ENCODE measurements at places on chromosomes 1 and 21.

DNA sequence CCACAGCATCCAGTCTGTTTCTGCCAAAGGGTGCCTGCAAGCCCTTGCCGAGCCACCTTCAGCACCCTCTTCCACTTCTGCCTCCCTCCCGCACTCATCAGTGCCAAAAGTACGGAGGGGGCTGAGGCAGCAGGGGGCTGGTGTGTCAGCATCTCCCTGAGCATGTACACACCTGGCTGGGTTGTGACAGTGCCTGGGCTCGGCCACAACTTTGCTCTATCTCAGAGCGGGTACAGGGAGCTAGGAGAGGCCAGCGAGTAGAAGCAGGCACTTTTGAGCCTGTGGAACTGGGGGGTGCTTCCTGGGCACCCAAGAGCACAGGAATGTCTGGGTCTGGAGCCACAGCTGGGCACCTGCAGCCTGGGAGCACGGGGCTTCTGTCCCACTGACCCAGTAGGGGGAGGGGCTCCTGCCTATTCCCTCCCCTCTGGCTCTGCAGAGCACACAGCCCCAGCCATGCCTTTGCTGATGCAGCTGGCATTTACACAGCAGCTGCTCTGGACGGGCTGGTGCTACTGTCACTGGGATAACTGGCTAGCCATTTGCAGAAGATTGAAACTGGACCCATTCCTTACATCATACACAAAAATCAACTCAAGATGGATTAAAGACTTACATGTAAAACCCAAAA lies 319.8 kb upstream of the RRP15 start:
- no peak for DNase-seq

DNA sequence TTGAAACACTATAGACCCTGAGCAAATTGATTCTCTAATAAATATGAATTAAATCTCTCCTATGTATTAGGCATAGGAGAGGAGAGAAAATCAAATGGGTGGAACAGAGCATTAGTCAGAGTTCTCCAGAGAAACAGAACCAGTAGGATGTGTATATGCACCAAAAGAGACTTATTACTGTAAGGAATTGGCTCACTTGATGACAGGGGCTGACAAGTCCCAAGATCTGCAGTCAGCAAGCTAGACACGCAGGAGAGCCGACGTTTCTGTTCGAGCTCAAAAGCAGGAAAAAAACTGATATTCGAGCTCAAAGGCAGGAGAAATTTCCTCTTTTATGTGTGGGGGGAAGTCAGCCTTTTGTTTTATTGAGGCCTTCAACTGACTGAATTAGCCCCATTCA lies 259.2 kb upstream of the KAZN start:
- DNase-seq: no peak

DNA sequence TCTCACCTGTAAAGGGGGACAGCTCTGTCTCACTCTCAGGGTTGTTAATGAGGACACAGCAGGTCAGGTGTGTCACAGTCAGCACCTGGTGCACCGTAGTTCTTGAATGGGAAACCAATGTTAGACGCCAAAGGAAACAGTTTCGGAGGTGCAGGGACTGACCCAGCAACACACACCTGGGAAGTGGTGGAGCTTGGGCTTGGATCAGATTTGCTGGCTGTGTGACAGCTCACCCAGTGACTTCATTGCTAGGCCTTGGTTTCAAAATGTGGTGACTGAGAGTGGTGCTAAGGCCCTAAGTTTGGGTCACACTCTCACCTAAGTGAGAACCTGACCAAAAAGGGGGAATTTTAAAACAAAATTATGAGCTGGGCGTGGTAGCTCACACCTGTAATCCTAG lies 34.9 kb downstream of the ALPL start:
- DNase-seq: no peak

DNA sequence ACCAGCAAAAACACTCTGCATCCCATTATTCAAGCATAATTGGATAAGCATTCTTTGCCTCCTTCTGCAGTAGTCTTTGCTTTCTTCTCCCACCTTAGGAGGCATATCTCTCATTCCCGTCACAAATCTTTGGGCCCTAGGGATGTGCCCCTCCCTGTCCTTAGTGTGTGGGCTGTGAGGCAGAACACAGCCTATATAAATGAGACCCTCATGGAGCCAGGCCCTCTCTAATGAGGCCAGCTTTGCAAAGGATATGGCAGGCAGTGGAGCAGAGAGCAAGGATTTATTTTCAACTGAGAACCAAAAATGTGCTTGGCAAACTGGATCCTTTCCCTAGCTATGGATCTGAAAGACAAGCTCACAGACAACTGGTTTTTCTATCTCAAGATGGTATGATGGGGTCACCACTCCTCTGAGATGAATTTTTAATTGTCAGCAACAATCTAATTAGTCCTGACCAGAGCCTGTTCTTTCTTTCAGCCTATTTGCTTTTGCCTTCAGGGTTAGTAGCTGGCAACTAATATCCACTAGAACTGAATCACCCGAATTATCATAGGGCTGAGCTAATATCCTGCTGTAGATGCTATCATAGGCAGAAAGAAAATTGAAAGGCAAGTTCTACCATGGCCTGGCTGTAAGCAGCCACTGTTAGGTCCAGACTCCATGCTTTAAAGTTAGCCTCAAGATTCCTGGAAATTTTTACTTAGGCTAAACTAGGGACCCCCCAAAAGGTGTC lies 134.2 kb downstream of the SYT2 start:
- no peak for DNase-seq
